ENCODE measurements at places on chromosomes 16 and 17.

GRCh38 chr17:43427362-43428043 is 28.7 kb downstream of the ARL4D start:
- DNase-seq, result no peak
- peaks cover 20% of the 10 kb centered on the region for H3K27me3 ChIP-seq
- H3K4me3 ChIP-seq, result no peak overlapping the region
- no peaks in the 10 kb centered on the region for H3K4me1 ChIP-seq
- no peaks in the 10 kb centered on the region for H3K36me3 ChIP-seq

GRCh38 chr16:70630960-70631745 is 15.2 kb upstream of the IL34 start:
- DNase-seq, result no peak
- no peak overlapping the region for H3K4me3 ChIP-seq
- peaks cover 5% of the 10 kb centered on the region for H3K36me3 ChIP-seq
- no peaks in the 10 kb centered on the region for H3K27me3 ChIP-seq
- no peaks in the 10 kb centered on the region for H3K4me1 ChIP-seq
- H3K27ac ChIP-seq, result no peak overlapping the region

GRCh38 chr17:17886226-17886625 is 49.4 kb upstream of the SREBF1 start:
- H3K4me1 ChIP-seq, result peaks cover 4% of the 10 kb centered on the region
- H3K27me3 ChIP-seq, result no peaks in the 10 kb centered on the region
- no peak overlapping the region for H3K27ac ChIP-seq
- peaks cover 9% of the 10 kb centered on the region for H3K36me3 ChIP-seq
- no peak for DNase-seq
- no peak overlapping the region for H3K4me3 ChIP-seq

GRCh38 chr17:73478768-73479424 is 165.3 kb downstream of the SDK2 start:
- H3K4me1 ChIP-seq, result peaks cover 8% of the 10 kb centered on the region
- H3K36me3 ChIP-seq, result peaks cover 2% of the 10 kb centered on the region
- H3K4me3 ChIP-seq, result no peak overlapping the region
- H3K27ac ChIP-seq, result no peak overlapping the region

- H3K27ac ChIP-seq, result peak overlapping the region; percentile 28
- peaks cover 14% of the 10 kb centered on the region for H3K36me3 ChIP-seq
- no peak for DNase-seq
- no peak overlapping the region for H3K4me3 ChIP-seq
Measured at GRCh38 chr16:87361916-87362619, 21.5 kb downstream of the FBXO31 start.

All from naive thymus-derived CD8-positive, alpha-beta T cell (primary cell).